ENCODE measurements at places on chromosomes 1 and 21. TPM values are rescaled to one million over a fixed set of nuclear protein-coding genes. Genes with fewer than 3 reads are reported as not detected.

- no peak for DNase-seq
Measured at GRCh38 chr1:205474571-205474970, 18.7 kb upstream of the BLACAT1 start.

GRCh38 chr1:203028784-203029553 lies 2.7 kb downstream of the PPFIA4 start:
- peak; percentile 3 for DNase-seq

The TPTE gene
- polyA plus RNA-seq, result not detected

DNA sequence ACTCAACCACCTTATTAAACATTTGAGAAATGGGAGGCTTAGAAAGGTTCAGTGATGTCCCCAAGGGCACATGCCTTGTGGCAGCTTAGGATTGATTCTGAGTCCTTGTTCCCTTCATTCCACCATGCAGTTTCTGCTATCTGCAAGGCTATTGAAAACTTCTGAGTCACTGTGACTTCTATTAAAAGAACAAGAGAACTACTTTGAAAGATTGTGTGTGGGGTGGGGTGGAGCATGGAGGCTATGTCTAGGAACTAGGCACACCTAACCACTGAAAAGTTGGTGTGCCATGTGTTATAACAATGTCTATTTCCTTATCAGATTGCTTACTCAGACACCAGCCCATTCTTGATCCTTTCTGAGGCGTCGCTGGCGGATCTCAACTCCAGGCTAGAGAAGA lies 10.8 kb downstream of the MTARC1 start:
- no peak for DNase-seq

GRCh38 chr1:65554829-65555228 lies 134.4 kb downstream of the LEPR start:
- DNase-seq, result no peak

The NUP210L gene
- polyA plus RNA-seq, result not detected

GRCh38 chr1:159591981-159592380 lies 4.4 kb downstream of the APCS start:
- no peak for DNase-seq

The TMEM201 gene
- 0.37 TPM for polyA plus RNA-seq

GRCh38 chr1:46606255-46606965 lies 2.3 kb upstream of the MKNK1 start:
- DNase-seq, result no peak

DNA sequence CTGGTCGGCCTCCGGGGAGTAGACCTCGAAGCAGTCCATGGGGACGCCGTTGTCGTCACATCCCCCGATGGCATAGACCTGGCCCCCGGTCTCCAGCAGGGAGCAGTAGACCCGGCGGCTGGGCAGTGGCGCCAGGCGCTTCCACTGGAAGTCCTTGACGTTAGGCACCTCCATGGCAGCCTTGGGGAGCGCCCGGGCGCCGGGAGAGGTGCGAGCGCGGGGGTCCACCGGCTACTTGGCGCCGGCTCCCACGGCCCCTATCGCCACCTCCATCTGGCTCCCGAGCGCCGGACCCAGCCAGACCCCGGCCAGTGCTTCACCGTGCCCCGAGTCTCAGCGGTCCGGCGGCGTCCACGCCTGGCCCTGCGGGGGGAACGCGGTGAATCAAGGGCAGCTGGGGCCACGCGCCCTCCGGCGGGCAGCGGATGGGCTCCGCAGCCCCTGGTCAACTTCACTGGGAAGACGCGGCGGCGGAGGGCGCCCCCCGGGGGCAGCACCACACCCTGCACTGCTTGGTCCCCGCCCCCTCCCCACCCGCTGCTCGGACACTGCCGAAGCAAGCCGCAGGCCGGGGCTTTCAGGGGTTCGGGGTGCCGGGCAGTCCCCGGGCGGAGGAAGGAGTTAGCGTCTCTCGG lies 13.2 kb downstream of the KLHDC8A start:
- no peak for DNase-seq

DNA sequence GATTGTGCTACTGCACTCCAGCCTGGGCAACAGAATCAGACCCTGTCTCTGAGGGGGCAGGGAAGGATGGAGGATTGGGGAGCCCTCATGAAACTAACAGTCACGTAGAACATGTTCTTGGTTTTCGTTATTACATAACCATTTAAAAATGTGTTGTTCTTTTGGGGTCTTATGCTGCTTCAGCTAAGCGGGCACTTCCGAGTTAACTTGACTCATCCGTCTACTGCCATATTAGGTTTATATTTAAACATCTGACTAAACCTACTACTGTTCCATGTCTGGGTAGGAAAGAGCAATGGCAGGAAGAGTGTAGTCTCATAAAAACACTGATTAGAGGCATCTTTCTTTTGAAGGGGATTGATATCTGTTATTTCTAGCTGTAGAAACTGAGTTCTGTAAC lies 59.5 kb upstream of the BMP8A start:
- DNase-seq, result no peak

Data from CD14-positive monocyte (primary cell).